ENCODE measurements at places on chromosomes 1 and 21.

DNA sequence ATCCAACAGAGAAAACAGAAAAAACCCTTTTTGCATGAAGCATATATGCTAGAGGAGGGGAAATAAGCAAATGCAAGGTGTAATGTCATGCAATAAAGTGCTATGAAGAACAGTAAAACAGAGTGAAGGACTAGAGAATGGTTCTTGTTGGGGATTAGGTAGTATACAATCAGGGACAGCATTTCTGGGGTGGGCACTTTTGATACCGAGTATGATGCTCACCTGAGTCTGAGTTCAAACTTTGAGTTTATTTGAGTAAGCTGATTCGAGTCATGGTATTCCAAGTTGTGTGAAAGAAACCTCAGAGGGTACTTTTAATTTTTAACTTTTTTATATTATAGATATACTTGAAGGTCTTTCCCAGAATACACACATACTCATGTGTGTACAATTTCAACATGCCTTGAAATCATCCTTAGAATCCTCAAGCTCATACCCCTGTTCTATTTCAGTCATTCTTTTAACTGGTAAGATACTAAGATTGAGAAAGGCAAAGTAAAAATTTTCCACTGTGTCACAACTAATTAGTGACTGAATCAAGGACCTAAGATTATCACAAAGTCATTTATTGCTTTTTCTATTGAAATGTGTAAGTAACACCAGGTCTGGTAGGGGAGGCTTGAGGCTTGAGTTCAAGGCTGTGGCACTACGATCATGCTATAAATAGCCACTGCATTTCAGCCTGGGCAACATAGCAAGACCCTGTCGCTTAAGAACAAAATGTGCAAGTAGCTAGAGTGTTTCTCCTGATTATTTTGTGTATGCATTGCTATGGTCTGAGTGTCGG, 12.1 kb downstream of the LRRC8B start:
- no peak for DNase-seq

DNA sequence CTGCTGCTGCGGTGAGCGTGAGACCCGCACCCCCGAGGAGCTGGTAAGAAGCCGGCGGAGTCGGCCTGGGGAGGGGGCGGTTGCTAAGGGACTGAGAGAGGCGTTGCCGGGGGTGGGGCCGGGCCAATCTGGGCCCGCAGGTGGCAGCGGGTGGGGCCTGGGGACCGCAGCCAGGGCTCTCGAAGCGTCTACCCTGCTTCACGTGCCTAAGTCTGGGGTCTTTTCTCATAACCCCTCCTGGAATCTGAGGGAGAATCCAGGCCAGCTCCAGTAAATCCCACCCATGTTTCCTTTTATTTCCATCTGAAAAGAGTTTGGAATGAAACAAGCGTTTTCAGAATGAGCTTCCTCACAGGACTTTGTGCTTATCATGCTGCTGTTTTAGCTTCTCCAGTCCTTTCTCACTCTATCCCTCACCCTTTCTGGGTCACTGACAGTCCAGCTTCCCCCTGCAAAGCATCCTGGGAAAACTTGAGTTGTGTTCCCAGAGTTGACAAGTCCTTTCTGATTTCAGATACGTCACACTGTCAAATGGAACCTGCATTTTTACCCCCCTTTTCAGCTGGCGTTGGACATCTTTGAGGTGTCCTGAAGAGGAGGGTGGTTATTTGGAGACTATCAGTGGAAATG, 431 bp downstream of the CLCN6 start:
- no peak for DNase-seq

DNA sequence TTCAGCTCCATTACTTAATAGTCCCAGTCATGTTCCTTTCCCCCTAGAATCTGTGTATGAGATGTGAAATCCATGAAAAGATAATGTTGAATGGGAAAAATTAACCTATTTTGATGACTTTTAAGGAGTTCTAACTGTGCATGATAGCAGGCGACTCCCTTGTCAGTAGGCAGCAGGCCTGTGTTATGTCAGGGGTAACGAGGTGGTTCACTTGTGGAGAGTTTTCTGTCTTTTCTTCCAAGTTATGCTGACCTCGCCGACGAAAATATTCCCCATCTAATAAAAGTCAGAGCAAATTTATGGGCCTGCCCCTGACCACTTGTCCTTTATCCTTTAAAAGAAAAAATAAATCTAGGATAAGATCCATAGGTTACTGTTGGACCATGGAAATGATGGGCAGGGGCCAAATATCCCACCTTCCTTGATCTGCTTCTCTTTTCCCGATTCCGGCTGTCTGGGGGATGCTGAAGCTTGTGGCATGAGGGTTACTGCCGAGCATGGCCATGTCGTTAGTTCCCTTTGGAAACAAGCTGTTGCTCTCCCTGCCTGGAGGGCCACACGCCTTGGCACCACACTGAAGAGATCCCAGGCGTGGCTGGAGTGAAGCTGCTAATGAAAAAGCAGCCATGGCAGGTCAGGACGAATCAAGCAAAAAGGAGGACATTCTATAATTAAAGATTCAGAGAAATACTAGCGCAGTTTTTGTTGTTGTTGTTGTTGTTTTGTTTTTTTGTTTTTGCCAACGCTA, 93.8 kb downstream of the ROR1 start:
- no peak for DNase-seq

- no peak for DNase-seq
Observed at GRCh38 chr1:30909365-30910068, 959 bp upstream of the SDC3 start.

- no peak for DNase-seq
Observed at GRCh38 chr1:79396901-79397300, 390.4 kb upstream of the ADGRL4 start.

DNA sequence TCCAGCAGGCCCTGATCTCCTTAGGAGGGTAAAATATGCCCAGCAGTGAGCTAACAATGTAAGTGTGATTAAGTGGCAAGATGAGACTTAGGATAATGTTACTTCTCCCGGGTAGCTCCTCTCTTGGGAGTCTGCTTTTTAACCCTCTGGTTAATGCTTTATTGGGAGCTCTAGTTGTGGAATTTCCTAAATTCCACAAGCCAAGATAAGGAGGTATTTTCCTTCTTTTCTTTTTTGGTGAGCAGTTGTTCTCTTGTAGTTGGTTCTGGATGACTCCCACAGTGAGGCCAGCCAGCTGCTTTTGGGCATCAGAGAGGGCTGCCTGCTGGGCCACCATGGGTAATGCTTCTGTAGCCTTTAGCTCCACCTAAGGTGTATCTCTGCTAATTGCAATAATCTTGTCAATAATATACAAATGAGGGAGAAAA, 19.3 kb downstream of the C1orf52 start:
- DNase-seq, result no peak
